Esophagus squamous epithelium (tissue), 5 donors: ENCODE measurements at places on chromosomes 11 and 22.

DNA sequence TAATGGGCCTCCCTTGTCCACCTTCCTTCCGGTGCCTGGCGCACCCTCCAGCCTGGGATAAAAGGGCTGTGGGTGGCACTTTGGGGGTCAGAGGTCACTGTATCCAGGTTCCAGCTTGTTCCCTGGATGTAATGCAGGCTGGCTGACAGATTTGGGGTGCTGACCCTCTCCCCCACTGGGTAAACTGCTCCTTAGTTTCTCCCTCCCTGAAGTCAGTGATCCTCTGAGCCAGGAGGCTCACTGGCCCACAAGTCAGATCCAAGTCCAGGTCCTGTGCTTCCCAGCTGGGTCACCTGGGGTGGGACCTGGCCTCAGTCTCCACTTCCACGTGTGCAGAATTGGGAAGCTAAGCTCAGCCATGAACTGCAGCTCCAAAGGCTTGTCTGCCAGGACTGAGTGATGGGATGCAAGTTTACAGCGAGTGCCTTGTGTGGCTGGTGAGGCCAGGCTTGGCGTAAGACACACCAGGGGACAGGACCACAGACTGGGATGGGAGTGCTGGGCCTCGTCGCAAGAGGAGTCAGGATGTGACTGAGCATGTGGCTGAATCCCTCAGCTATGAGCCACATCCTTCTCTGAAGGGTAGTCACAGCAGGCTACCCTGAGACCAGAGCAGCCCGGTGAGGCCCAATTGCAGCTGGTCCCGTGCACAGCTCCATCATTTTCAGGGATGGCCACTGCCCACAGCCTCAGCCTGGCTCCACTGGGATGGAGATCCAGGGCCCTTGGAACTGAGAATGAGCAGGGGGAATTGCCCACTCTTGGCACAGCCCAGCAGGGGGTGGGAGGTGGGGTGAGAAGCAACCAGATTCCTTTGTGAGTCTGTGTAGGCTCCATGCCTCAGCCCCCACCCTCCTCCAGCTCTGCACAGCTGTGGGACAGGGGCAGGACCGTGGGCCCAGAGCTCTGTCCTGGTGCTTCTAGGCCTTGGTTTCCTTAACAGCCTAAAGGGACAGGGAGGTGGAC lies 7.2 kb downstream of the SHISA8 start:
- no peak for DNase-seq

DNA sequence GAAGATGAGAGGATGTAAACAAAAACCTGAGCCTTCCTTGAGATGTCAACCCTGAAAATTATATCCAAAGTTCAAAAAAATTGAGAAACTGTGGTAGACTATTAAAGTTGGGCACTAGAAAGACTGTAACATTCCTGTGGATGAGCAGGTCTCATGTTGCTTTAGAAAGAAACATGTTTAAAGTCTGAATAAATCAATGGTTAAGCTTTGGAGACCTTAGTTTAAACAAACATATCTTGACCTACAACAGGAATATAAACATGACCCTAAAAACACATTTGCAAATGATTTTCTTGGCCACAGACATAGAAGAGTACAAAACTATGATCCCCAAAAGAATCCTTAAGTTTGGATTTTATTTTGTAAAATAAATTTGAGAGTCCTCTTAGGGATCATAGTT lies 38.1 kb upstream of the PCF11 start:
- DNase-seq = no peak

DNA sequence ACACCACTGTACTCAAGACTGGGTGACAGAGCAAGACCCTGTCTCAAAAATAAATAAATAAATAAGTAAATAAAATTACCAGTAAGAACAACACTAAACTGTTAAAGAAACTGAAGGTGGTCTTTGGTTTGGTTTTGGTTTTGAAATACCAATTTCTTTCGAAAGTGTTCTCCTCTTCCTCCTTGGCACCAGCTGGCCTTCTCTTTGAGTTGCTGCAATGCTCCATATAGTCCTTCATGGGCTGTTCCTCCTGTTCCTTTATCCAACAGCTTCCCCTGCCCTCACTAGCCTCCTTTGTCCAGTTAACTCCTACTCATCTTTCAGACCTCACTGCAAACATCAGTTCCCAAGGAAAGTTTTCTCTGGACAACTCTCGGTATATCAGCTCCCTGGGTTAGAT lies 5.0 kb upstream of the UVRAG start:
- no peak for DNase-seq

DNA sequence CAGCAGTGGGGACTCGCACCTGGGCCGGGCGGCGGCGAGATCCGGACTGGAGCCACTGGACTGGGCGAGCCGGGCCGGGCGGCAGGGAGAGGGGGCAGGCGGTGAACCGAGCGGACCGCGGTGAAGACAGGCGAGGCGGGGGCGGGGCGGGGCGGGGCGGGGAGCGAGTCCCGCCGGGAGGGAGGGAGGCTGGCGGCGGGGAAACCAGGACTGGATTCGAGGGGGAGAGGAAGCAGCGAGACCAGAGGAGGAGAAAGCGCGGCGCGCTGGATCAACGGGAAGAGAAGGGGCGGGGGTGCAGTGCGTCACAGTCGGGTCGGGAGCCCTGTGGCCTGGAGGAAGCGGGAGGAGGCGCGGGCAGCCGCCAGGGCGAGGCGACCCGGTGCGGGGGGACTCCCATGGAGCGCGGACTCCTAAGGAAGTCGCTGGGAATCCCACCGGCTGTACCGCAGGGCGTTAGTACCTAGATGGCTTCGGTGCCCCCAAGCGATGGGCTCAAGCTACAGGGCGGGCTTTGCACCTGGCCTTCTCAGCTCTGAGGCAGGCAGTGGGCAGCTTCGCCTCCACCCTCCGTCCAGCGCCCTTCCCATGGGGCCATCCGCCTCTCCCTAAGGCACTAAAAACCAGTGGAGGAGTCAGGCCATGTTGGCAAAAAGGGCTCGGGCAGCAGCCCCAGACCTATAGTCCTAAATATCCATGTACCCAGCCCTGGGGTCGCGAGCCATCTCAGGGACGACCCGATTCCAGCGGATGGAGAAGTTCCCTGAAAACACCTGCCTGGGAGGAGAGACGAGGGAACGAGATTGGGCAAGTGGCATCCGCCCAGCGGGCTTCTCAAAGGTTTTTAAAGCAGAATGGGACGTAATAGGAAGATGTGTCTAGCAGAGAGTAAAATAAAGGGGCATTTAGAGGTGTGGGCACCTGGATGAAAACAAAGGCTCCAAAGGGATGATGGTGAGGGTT lies at the start of gene TMEM121B:
TSS of gene TMEM121B (minus strand) at position 128 of the 963 bp plus-strand sequence. CDS start 233 bp downstream, outside the sequence.
- DNase-seq = no peak

- no peak for DNase-seq
Observed at GRCh38 chr11:94175535-94175934, 46.9 kb downstream of the PANX1 start.
